ENCODE measurements at places on chromosomes 6 and 20. TPM values are rescaled to one million over a fixed set of nuclear protein-coding genes. Genes with fewer than 3 reads are reported as not detected.

The GABRR1 gene
- total RNA-seq: not detected

DNA sequence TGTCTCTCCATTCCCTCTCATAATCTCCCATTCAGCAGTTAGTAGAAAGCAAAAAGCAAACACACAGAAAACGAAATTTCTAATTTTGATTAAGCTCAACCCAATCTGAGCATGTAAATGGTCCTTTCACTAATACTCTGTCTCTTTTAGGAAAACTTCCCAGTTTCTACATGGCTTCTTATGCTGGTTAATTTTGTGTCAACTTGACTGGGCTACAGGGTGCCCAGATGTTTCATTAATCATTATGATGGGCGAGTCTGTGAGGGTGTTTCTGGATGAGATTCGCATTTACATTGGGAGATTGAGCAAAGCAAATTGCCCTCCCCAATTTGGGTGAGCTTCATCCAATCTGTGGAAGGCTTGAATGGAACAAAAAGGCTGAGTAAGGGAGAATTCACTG lies 142.2 kb downstream of the MBOAT1 start:
- H3K4me1 ChIP-seq: no peaks in the 10 kb centered on the region
- no peak for DNase-seq
- H3K27me3 ChIP-seq: peaks cover 11% of the 10 kb centered on the region

The ESR1 gene
- total RNA-seq: 0.54 TPM

The EYS gene
- not detected for total RNA-seq

GRCh38 chr6:11275598-11275997 lies 43.1 kb upstream of the NEDD9 start:
- H3K27ac ChIP-seq: peak overlapping the region; percentile 51
- DNase-seq: peak; percentile 39
- H3K27me3 ChIP-seq: no peaks in the 10 kb centered on the region
- H3K4me1 ChIP-seq: peaks cover 42% of the 10 kb centered on the region

The TMEM74B gene
- total RNA-seq: 0.17 TPM

- peak overlapping the region; percentile 96 for H3K27ac ChIP-seq
- H3K4me1 ChIP-seq: peaks cover 69% of the 10 kb centered on the region
- no peak overlapping the region for H3K4me3 ChIP-seq
- H3K36me3 ChIP-seq: peaks cover 3% of the 10 kb centered on the region
- no peak for DNase-seq
- no peaks in the 10 kb centered on the region for H3K27me3 ChIP-seq
Observed at GRCh38 chr6:14729129-14729871, 516.6 kb upstream of the JARID2 start.

The DOK5 gene
- total RNA-seq: 4.3 TPM

DNA sequence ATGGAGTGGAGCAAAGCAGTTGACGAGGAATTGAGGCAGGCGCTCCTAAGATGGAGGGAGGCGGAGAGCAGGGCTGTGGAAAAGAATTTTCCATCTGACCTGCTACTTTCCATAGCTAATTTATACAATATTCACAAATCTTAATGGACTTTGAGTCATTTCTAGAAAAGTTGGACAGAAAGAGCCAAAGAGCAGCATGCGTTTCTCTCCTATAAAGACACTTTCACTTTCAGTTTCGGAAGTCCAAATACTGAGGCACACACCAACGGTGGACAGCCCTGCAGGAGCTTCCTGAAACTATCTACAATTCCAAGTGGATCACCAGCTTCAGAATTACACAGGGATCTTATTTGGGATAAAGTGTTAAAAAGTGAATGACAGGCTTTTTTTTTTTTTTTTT lies 43.5 kb downstream of the PANK2 start:
- no peak overlapping the region for H3K27ac ChIP-seq
- peaks cover 7% of the 10 kb centered on the region for H3K36me3 ChIP-seq
- H3K4me3 ChIP-seq: no peak overlapping the region
- DNase-seq: no peak
- H3K4me1 ChIP-seq: peaks cover 25% of the 10 kb centered on the region

The CST4 gene
- total RNA-seq: not detected

GRCh38 chr6:155030148-155030720 lies 35.1 kb downstream of the TIAM2 start:
- H3K36me3 ChIP-seq: no peaks in the 10 kb centered on the region
- no peak overlapping the region for H3K27ac ChIP-seq
- no peak overlapping the region for H3K4me3 ChIP-seq
- peaks cover 5% of the 10 kb centered on the region for H3K4me1 ChIP-seq
- no peak for DNase-seq

DNA sequence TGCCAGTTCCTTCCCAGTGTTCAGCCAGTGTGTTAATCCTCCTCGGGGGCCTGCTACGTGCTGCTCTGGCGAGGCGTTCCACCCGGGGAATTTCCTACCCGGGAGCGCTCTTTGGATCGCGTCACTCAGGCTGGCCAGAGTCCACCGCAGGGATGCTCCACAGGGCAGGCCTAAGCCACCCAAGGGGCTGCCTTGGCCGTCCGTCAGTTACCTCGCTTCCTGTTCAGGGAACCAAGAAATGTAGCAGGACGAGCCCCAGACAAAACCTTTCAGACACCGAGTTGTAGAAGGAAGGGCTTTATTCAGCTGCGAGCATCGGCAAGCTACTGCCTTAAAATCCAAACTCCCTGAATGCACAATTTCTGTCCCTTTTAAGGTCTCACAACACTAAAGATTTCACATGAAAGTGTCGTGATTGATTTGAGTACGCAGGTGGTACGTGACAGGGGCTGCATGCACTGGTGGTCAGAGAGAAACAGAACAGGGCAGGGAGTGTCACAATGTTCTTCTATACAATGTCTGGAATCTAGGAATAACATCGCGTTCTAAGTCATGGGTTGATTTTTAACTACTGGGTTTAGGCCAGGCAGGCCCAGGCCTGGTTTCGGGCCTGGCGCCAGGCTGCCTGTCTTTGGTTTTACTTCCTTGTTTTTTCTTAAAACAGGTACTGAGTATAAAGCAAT lies 15.7 kb upstream of the POU5F1 start:
- DNase-seq: no peak
- H3K36me3 ChIP-seq: no peaks in the 10 kb centered on the region
- H3K4me1 ChIP-seq: no peaks in the 10 kb centered on the region
- H3K4me3 ChIP-seq: no peak overlapping the region
- H3K27me3 ChIP-seq: no peaks in the 10 kb centered on the region

GRCh38 chr6:159809149-159809548 lies 9.1 kb downstream of the PNLDC1 start:
- no peak overlapping the region for H3K27ac ChIP-seq
- peaks cover 2% of the 10 kb centered on the region for H3K36me3 ChIP-seq
- no peaks in the 10 kb centered on the region for H3K27me3 ChIP-seq
- no peak overlapping the region for H3K4me3 ChIP-seq

DNA sequence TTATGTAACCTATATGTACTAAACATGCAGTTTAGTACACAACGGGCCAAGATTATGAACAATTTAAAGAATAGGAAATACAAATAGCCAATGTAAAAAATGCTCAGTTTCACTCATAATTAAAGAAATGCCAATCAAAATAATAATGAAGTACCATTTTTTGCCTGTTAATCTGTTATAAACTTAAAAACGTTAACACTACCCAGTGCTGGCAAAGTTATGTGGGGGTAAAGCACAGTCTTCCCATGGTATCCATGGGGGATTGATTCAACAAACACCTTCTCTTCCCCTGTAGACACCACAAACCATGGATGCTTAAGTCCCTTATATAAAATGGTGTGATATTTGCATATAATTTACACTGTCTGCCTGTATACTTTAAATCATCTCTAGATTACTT lies 205.3 kb upstream of the SIM1 start:
- no peak overlapping the region for H3K27ac ChIP-seq
- H3K4me1 ChIP-seq: peaks cover 5% of the 10 kb centered on the region
- H3K36me3 ChIP-seq: peaks cover 14% of the 10 kb centered on the region

GRCh38 chr6:108355120-108355519 lies 60.3 kb downstream of the AFG1L start:
- H3K4me3 ChIP-seq: no peak overlapping the region
- no peaks in the 10 kb centered on the region for H3K4me1 ChIP-seq
- peaks cover 7% of the 10 kb centered on the region for H3K36me3 ChIP-seq

The CST5 gene
- total RNA-seq: not detected

The IRAK1BP1 gene
- total RNA-seq: 2.4 TPM

DNA sequence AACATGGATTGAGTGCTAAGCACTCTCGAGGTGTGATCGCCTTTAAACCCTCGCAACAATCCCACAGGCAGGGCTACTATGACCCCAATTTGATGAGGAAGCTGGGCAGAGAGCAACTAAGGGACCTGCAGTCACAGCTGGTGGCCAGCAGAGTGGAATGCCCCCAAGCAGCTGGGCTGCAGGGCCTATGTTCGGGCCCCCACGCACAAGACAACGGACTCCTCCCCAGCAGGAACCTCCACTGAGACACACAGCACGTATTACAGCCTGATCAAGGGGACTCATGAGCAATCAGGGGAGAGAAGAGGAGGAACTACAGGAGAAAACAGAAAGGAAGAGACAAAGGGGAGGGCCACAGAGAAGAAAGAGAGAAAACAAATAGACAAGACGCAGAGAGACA lies 21.7 kb downstream of the CST7 start:
- H3K36me3 ChIP-seq: peaks cover 33% of the 10 kb centered on the region
- DNase-seq: no peak
- no peak overlapping the region for H3K27ac ChIP-seq
- peaks cover 4% of the 10 kb centered on the region for H3K4me1 ChIP-seq
- H3K4me3 ChIP-seq: no peak overlapping the region

The RIPPLY2 gene
- total RNA-seq: not detected

- no peaks in the 10 kb centered on the region for H3K4me1 ChIP-seq
- no peaks in the 10 kb centered on the region for H3K27me3 ChIP-seq
- H3K36me3 ChIP-seq: peaks cover 32% of the 10 kb centered on the region
- no peak overlapping the region for H3K4me3 ChIP-seq
Observed at GRCh38 chr20:35011589-35012226, 56.0 kb downstream of the MYH7B start.

Measured in activated naive CD4-positive, alpha-beta T cell treated with anti-CD3 and anti-CD28 coated beads for 36 hours (primary cell).